ENCODE measurements at places on chromosomes 13 and 19. TPM values are rescaled to one million over a fixed set of nuclear protein-coding genes. Genes with fewer than 3 reads are reported as not detected.

- peak overlapping the region; percentile 69 for H3K27ac ChIP-seq
- DNase-seq = no peak
- H3K27me3 ChIP-seq = peaks cover 4% of the 10 kb centered on the region
- no peaks in the 10 kb centered on the region for H3K36me3 ChIP-seq
Measured at GRCh38 chr19:3608750-3609322, 2.2 kb upstream of the TBXA2R start.

- H3K27ac ChIP-seq = no peak overlapping the region
- H3K36me3 ChIP-seq = no peaks in the 10 kb centered on the region
- DNase-seq = no peak
- no peak overlapping the region for H3K4me3 ChIP-seq
- no peaks in the 10 kb centered on the region for H3K27me3 ChIP-seq
- peaks cover 30% of the 10 kb centered on the region for H3K4me1 ChIP-seq
Measured at GRCh38 chr19:4966591-4966990, 2.3 kb upstream of the KDM4B start.

GRCh38 chr13:107450431-107450830 lies 764.9 kb downstream of the LIG4 start:
- no peaks in the 10 kb centered on the region for H3K27me3 ChIP-seq
- no peak overlapping the region for H3K27ac ChIP-seq
- H3K4me3 ChIP-seq = no peak overlapping the region
- DNase-seq = no peak
- no peaks in the 10 kb centered on the region for H3K4me1 ChIP-seq
- no peaks in the 10 kb centered on the region for H3K36me3 ChIP-seq

Gene PTPRH
- 176 TPM for total RNA-seq

DNA sequence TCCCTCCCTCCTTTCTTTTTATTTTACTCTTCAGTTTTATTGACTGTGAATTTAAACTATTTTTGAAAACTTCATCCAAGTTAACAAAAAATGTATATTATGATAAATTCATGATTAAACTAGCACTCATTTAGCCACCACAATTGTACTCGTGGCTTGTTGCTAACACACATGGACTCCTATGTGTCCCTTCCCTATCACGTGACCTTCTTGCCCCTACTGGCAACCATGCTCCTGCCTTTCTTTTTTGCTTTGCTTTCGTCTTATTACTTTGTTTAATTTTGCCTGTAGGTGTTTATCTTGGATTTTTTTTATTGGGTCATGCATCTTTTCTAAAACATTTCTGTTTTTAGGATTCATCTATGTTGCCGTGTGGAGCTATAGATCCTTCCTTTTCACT lies 8.2 kb downstream of the CLC start:
- no peaks in the 10 kb centered on the region for H3K27me3 ChIP-seq
- H3K4me1 ChIP-seq = no peaks in the 10 kb centered on the region
- H3K27ac ChIP-seq = no peak overlapping the region
- no peak overlapping the region for H3K4me3 ChIP-seq

DNA sequence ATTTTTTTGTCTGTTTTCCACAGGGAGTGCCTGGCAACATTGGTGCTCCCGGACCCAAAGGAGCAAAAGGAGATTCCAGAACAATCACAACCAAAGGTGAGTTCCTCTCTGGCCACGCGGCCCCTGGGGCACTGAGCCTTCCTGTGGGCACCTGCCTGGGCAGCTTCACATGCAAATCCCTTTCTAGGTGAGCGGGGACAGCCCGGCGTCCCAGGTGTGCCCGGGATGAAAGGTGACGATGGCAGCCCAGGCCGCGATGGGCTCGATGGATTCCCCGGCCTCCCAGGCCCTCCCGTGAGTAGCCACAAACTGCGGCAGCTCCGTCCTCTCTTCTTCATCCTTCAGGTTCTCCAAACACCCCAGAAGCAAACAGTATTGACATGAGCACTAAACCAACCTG lies 99.4 kb downstream of the RAB20 start:
- no peak for DNase-seq
- no peaks in the 10 kb centered on the region for H3K27me3 ChIP-seq
- no peaks in the 10 kb centered on the region for H3K36me3 ChIP-seq

DNA sequence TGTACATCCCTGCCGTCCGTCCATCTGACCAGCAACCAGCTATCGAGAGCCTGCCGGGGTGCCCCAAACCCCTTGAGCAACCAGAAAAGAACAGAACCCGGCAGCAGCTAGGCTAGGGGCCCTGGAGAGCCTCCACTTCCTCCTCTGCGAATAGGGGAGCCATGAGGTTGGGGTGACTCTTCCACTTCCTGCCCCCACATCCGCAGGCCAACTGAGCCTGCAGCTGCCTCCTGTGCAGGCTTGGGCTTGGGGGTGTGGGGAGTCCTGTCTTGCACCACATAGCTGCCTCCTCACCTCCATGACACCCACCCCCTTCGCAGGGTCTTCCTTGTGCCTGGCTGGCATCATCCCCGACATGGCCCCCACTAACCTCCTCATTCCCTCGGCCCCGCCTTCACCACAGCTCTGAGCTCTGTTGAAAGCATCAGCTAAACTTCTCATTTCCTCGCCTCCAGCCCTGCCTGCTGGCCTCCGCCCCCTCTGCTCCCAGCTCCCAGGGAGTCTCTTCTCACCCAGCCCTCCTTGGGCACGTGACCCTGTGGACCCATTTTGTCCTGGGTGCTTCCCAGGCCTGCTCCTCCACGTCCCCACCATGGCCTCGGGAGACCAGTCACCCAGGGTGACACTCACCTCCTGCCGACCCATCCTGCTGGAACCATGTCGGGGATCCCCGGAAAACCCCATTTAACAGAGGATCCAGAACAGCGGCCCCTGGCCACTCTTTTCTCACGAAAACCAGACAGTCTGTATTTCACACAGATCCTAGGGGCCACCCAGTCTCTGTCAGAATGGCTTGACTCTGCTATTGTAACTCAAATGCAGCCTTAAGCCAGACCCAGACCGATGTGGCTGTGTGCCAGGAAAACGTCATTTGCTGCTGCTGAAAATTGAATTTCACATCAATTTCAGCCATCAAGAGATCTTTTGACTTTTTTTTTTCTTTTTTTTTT lies 50.4 kb downstream of the MYO9B start:
- no peak overlapping the region for H3K4me3 ChIP-seq
- DNase-seq = peak; percentile 68
- H3K27ac ChIP-seq = peak overlapping the region; percentile 72
- peaks cover 19% of the 10 kb centered on the region for H3K4me1 ChIP-seq
- no peaks in the 10 kb centered on the region for H3K36me3 ChIP-seq

All from transverse colon (tissue), 4 donors.